ENCODE measurements at places on chromosomes 2 and 18.

- DNase-seq: no peak
Measured at GRCh38 chr2:88016960-88017779, 823 bp upstream of the RNU2-63P start.

DNA sequence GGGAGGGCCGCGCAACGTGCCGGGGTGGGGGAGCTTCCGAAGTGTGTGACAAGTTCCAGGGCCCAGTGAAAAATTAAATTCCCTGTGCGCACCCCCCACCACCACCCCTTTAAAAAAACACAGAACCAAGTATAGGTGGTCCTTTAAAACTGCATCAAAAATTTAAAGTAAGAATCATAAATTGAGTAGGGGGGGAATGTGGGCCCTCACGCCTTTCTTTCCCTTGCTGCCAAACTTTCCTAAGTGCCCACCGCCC lies 2.5 kb downstream of the BCL11A start:
- no peak for DNase-seq

GRCh38 chr18:13483316-13484270 lies 242.8 kb downstream of the FAM210A start:
- DNase-seq: no peak

- DNase-seq: no peak
Measured at GRCh38 chr2:77398970-77399600, 123.1 kb downstream of the LRRTM4 start.

- no peak for DNase-seq
Measured at GRCh38 chr2:192099742-192100141, 95.0 kb downstream of the TMEFF2 start.

- no peak for DNase-seq
Measured at GRCh38 chr2:1563084-1563857, 150.0 kb downstream of the TPO start.

DNA sequence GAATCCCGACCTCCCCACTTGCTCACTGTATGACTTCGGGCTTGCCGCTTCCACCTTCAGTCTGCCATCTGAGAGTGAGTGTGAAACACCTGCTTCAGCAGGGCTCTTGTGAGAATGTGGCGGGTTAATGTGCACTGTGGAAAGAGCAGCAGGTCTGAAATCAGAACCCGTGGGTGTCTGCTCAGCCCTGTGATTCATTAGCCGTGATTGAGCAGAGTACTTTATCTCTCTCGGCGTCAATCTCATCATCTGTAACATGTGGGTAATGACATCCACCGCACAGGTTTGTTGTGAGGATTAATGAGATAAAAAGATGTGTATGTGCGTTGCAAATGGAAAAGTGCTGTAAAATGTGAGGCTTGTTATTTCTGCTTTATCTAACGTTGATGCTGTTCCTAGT lies 128.6 kb downstream of the LRATD1 start:
- no peak for DNase-seq

DNA sequence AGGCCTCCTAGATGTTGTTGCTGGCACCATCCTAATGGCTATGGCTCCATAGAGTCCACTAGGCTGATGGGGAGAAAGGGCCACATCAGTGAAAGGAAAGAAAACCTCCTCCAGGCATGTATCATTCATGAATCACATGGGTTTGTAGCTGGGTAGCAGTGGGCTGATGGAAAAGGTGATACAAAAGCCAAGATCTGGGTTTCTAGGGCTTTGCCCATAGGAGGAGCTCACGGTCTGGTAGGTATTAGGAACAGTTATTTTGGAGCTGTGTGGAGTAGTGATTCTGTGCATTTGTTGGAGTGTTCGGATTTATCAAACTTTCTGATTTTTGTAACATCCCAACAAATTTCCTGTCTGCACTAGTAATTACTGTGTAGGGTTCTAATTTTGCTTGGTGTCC lies 259.2 kb downstream of the SLC4A3 start:
- peak; percentile 24 for DNase-seq

- DNase-seq: no peak
Measured at GRCh38 chr2:232026910-232027309, 65.4 kb downstream of the DIS3L2 start.

- DNase-seq: no peak
Measured at GRCh38 chr2:52512760-52513159, 1254.8 kb upstream of the CHAC2 start.

Data from ELR (cell line).